Kidney (tissue), 22 donors: ENCODE measurements at places on chromosomes 1 and 21.
A peak's percentile ranks its signal among the peaks of the same experiment; 100 is the strongest.

- no peak overlapping the region for H3K4me3 ChIP-seq
- no peak overlapping the region for H3K27ac ChIP-seq
- no peaks in the 10 kb centered on the region for H3K27me3 ChIP-seq
- H3K4me1 ChIP-seq = no peaks in the 10 kb centered on the region
- no peak for DNase-seq
- H3K36me3 ChIP-seq = no peaks in the 10 kb centered on the region
Measured at GRCh38 chr1:193458628-193459027, 272.2 kb upstream of the B3GALT2 start.

DNA sequence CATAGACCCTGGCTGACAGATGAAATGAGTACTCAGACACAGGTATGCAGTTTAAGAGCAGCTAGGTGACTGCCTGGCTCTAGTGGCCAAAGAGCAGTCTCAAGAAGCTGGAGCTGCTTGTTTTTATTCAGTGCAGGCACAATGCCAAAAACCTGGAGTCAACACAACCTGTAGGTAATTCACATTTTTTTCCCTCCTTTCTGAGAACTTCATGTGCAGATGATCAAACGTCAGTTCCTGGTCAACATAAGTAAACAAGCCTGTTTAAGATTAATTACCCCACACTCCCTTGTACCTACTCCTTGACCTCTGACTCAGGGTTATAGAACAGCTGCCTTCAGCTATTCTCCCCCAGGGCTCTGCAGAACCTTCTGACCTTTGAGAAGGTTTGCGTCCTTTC lies 17.3 kb upstream of the ACADM start:
- no peak for DNase-seq
- no peak overlapping the region for H3K27ac ChIP-seq
- no peaks in the 10 kb centered on the region for H3K4me1 ChIP-seq
- no peaks in the 10 kb centered on the region for H3K27me3 ChIP-seq
- H3K36me3 ChIP-seq = no peaks in the 10 kb centered on the region

- H3K27me3 ChIP-seq = no peaks in the 10 kb centered on the region
- DNase-seq = peak; percentile 96
- H3K27ac ChIP-seq = peak overlapping the region; percentile 78
- H3K4me3 ChIP-seq = no peak overlapping the region
- no peaks in the 10 kb centered on the region for H3K36me3 ChIP-seq
Measured at GRCh38 chr1:21324368-21325141, 34.3 kb upstream of the ECE1 start.

DNA sequence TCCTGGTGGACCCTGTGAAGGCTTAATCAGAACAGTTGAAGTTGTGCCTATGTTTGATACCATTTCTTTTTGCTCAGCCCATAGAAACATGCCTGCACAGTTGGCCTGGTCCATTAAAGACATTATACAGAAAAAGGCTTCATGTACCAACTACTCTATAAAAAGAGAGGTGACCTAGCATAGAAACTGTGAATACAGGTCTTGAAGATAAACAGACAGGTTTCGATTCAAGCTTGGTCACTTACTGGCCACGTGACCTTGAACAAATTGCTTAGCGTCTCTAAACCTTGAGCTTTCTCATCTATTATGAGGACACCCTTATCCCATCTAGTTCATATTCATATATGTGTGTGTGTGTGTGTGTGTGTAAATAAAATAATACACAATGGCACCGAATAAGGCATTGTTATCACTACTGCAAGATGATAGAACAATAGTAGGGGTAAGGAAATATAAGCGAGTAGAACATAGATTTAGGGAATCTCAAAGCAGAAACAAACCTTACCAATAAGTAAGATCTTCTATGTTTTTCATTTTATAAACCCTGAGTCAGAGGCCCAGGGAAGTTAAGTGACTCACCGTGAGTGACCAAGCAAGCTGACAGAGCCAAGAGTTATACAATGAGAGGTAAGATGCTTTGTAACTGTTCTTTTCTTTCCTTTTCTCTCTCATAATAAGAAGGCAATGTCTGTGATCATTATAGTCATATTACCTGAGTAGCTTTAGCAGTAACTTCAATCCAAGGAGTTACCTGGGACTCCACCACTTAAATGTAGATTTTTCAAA lies 476.8 kb upstream of the DEPDC1 start:
- H3K27ac ChIP-seq = no peak overlapping the region
- H3K27me3 ChIP-seq = no peaks in the 10 kb centered on the region
- H3K36me3 ChIP-seq = no peaks in the 10 kb centered on the region
- H3K4me1 ChIP-seq = no peaks in the 10 kb centered on the region
- H3K4me3 ChIP-seq = no peak overlapping the region

DNA sequence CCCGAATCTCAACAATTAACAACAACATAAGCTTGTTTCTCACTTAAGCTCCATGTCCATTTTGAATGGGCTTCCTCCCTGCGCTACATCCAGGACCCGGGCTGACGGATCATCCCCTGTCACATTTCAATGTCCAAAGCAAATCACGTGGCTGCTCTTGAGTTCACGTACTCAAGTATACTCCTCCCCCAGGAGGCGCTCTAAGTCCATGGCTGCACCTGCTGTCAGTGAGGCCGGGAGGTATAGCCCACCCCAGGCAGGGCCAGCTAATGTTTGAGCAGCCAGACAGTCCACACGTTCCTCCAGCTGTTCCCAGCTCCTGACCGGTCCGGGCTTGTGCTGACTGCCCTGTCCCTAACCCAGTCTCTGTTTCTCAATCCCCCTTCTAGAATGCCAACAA lies 220.8 kb downstream of the SLC35F3 start:
- no peak overlapping the region for H3K27ac ChIP-seq
- H3K36me3 ChIP-seq = no peaks in the 10 kb centered on the region
- H3K4me1 ChIP-seq = no peaks in the 10 kb centered on the region
- no peak overlapping the region for H3K4me3 ChIP-seq
- H3K27me3 ChIP-seq = no peaks in the 10 kb centered on the region
- peak; percentile 60 for DNase-seq

GRCh38 chr1:54962612-54963395 lies 17.6 kb upstream of the TMEM61 start:
- H3K36me3 ChIP-seq = no peaks in the 10 kb centered on the region
- H3K27me3 ChIP-seq = no peaks in the 10 kb centered on the region
- no peaks in the 10 kb centered on the region for H3K4me1 ChIP-seq
- no peak for DNase-seq
- no peak overlapping the region for H3K27ac ChIP-seq

DNA sequence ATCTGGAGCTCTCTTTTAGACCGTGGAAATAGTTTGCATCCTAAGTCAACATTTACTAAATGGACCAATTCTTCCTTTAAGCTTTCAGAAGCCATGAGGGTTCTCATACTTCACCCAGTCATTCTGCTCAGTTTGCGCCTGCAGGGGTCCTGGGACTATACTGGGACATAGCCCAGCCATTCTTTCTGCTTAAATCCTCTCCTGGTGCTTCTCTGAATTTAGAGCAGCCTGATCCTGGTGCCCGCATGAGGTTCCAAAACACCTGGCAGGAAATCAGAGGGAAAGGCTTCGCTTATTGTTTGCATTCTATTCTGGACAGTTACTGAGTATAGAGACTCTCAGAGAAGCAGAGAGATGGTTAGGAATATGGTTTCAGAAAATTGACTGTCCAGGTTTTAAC lies 27.0 kb downstream of the TNN start:
- H3K4me1 ChIP-seq = peaks cover 2% of the 10 kb centered on the region
- no peak overlapping the region for H3K4me3 ChIP-seq
- no peak for DNase-seq

DNA sequence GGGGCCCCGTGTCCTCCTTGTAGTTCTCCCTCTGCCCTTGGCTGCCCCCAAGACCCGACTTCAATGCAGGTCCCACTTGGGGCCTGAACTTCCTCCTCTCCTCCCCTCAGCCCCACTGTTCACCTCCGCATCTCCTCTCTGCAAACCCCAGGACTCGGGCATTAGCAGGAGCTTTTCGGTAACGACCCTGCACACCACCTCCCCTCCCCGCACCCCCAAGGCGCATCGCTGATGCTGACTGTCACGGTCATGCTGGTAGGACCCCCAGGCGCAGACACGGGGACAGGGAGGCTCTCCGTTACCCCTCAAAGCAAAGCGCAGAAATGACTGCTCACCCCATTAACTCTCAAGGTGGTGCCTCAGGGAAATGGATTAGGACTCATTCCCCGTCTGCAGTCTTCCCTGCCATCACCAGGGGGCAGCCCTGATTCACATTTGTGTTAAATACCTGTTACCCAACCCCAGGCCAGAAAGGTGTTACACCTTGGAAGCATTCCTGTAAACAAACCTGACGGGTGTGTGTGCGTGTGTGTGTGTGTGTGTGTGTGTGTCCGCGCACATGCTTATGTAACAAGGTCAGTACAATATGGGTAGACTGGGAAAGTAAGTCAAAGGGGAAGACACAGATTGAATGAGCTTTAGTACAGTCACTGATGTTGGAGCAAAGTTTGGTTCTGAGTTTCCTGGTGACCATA lies 6.4 kb upstream of the GUCA2B start:
- no peaks in the 10 kb centered on the region for H3K36me3 ChIP-seq
- DNase-seq = peak; percentile 81
- H3K4me1 ChIP-seq = no peaks in the 10 kb centered on the region
- H3K4me3 ChIP-seq = no peak overlapping the region
- no peak overlapping the region for H3K27ac ChIP-seq

DNA sequence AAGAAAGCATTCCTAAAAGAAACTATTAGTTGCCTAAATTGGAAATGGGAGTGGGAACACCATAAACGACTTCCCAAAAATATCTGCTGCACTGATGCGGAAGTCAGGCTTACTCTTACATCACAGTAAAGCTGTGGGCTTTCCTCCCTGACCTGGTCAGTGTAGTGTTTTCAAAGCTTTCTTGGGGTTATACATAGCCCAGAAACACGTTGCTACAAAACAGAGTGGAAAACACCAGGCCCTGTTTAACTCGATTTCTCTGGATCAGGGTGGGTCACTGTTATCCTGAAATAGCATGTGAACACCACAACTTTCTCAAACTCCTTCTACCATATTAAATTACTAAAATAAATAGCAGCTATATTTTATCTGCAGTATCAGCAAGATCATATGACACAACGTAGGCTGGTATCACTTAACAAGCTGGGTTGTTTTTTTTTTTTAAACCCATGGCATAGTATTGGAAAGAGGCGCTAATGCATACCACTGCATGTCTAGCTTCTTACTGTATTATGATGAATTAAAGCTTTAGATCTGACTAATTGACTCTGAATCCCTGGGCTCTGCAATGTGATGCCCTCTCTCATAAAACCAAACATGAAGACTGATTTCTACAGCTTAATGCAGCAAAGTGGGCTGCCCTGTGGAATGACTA lies 184.6 kb downstream of the TGFB2 start:
- no peaks in the 10 kb centered on the region for H3K36me3 ChIP-seq
- no peaks in the 10 kb centered on the region for H3K4me1 ChIP-seq
- peak; percentile 38 for DNase-seq
- H3K27me3 ChIP-seq = no peaks in the 10 kb centered on the region
